ENCODE measurements at places on chromosomes 7 and 10.

DNA sequence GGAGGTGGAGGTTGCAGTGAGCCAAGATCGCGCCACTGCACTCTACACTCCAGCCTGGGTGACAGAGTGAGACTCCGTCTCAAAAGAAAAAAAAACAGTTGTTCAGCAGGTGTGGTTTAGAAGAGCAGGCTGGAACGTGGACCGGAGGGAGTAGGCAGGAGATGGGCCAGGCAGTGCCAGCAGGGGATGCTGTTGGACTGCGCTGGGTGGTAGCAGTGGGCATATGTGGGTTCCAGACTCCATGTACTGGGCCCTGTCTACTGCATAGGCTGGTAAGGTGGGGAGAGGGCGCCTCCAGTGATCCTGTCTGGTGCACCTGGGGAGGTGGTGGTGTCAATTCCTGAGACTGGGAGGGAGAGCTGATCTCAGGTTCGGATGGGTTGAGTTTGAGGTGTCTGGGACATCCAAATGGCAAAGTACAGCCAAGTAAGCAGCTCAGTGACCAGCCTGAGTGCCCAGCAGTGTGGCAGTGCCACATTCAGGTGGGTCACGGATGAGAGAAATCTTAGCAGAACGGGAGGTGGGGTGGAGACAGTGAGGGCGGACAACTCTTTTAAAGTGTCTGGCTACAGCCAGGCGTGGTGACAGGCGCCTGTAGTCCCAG is 25.9 kb downstream of the SFXN4 start:
- DNase-seq = peak; percentile 86

DNA sequence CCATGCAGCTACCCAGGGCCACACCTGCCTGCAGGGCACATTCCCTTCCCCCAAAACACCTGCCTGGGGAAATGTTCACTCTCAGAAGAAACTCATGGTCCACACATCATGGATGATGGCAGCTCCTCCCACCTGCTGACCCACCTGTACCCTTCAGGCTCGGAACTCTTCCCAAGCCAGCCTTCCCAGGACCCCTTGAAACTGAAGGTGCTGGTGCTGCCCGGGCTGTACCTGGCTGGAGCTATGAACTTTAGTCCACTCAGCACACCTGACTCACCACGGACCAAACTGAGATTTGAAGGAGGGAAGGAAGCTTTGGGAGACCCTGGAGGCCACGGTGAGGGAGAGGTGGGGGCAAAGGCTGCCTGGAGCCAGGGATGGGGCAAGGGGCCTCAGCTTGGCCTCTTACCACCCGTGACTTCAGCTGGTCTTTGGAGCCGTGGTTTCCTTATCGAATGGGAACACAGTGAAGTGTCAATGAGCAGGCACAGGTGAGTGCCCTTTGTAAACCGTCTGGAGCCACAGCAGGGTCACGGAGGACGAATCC is 30.1 kb upstream of the INPP5A start:
- no peak for DNase-seq

DNA sequence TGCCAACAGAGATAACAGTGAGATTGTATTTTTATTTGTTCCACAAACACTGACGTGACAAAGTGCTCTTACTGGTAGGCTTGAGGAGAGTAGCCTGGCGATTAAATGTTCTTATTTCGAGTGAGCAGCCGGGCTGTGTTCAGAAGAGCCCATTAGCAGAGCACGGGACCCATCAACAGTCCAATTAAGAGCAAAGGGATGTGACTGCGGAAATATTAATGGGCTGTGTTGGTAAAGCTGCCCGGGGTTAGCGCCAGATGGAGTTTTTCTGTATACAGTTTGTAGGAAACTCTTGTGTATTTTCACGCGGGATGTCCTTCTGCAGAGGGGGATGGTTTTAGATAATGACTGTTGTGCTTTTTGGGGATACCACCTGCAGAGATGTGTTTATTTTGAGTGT is 104.3 kb downstream of the KIAA1217 start:
- no peak for DNase-seq

DNA sequence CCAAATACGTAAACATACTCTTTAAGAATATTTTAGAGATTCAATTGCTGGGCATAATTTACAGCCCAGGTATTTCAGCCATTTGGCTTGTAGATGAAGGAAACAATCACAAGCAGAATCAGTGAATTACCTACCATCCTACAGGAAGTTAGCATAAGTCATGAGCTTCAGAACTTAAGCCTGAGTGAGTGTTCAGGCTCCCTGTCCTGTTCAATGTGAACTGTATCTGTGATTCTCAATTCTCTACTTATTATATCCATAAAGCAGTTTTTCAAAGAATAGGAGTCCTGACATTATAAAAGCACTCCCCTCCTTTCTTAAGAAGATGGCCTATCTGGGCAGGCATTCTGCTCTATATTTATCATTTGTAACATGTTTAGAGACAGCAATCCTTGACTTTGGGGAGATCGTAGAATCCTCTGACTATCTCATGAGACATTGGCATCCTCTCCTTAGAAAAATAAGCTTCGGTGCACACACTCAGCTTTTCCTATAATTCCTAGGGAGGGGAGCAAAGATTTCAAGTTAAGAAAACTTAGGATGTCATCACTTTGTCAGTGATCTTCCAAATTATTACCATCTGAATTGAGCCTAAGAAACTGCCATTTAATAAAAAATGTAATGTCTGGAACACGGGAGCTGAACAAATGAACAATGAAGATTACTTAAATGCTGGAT is 645.2 kb upstream of the IGFBP3 start:
- DNase-seq = no peak

DNA sequence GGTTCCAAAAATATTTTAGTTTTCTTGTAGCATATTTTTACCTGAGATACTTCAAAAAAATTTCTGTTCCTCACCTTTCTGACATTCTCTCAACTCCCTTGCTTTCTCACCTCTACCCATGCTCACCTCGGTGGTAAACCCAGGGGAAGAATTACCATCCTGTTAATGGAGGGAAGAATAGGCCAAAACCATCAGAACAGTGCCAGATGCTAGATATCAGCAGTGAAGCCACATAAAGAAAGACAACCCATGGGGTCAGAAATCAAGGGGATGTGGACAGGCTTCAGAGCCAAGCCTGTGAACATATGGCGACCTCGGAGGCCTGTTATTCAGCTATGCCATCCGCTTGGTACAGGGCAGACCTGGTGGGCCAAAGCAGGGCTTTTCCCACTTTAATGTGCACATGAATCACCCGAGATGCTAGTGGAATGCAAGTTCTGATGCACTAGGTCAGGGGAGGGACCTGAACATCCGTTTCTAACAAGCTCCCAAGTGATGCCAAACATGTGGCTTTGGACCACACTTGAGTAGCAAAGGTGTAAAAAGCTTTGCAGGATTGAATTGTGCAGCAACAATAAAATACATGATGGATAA is 125.5 kb downstream of the NPY start:
- DNase-seq = peak; percentile 53

GRCh38 chr7:139972029-139972428 is 90.7 kb downstream of the PARP12 start:
- DNase-seq = peak; percentile 72

GRCh38 chr7:6367701-6368211 is 80.0 kb downstream of the DAGLB start:
- DNase-seq = no peak

- DNase-seq = no peak
These were observed 143.2 kb downstream of the RNLS start for GRCh38 chr10:88439932-88440331.

DNA sequence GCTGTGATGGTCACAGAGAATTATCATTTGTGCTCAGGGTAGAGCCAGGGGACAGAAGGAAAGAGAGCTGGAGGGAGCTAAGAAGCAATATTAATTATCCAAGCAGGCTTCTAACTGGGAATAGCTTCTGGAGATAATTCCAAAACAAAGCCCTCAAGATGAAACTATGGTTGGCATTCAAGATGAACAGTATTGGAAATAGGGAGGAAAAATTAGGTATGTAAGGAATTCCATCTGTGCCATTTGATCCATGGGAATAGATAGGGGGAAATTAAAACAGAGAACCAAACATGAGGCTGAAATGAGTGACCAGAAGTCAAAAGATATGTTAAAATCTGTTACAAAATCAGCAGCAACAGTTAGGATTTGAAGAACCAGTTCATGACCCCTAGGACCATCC is 75.3 kb downstream of the NDUFB2 start:
- no peak for DNase-seq

DNA sequence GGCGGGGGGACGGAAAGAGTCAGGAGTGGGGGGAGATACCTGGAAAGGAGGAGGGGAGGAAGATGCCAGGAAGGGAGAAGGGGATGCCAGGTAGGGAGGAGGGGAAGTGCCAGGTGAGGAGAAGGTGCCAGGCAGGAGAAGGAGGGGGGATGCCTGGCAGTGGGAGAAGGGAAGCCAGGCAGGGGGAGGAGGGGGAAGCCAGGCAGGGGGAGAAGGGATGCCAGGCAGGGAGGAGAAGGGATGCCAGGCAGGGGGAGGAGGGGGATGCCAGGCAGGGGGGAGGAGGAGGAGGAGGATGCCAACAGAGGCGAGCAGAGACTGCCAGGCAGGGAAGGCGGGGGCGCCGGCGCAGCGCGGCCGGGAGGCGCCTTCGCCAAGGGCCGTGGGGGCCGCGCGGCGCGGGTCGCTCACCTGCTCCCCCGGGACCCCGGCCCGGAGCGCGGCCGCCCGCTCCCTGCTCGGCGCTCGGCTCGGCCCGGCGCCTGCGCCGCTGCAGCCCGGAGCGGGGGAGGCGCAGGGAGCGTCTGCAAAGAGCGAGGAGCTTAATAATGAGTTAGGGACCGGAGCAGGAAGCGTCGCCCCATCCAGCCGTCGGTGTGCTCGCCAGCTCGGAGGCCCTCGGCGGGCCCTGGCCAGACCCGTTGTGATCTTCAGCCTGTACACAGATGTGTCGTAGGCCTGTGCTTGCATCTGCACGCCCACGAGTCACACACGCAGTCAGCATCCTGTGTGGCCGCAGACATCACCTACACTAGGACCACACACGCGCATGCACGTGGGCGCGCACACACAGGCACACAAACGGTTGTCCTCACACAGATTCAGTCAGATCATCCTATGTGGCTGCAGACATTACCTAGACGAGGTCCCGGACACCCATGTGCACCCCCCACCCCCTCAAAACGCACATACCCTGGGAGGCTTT is 28.4 kb upstream of the SMARCD3 start:
- peak; percentile 86 for DNase-seq

DNA sequence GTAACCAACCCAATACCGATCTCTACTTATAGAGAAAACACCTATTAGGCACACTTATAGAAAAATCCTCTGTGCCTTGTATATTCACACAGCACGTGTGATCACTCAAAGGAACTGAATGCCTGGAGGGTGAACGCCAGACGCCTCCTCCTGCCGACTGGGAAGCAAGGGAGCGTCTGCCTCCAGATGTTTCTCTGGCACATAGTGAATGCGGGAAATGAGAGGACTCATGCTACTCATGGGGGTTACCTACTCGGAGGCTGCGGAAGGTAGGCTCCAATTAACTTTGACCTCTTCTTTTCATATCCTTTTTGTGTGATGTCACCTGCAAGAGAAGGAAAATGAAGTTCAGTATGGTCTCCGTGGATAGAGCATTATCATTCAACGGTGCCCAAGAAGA is 203.3 kb downstream of the DIP2C start:
- DNase-seq = peak; percentile 38

DNA sequence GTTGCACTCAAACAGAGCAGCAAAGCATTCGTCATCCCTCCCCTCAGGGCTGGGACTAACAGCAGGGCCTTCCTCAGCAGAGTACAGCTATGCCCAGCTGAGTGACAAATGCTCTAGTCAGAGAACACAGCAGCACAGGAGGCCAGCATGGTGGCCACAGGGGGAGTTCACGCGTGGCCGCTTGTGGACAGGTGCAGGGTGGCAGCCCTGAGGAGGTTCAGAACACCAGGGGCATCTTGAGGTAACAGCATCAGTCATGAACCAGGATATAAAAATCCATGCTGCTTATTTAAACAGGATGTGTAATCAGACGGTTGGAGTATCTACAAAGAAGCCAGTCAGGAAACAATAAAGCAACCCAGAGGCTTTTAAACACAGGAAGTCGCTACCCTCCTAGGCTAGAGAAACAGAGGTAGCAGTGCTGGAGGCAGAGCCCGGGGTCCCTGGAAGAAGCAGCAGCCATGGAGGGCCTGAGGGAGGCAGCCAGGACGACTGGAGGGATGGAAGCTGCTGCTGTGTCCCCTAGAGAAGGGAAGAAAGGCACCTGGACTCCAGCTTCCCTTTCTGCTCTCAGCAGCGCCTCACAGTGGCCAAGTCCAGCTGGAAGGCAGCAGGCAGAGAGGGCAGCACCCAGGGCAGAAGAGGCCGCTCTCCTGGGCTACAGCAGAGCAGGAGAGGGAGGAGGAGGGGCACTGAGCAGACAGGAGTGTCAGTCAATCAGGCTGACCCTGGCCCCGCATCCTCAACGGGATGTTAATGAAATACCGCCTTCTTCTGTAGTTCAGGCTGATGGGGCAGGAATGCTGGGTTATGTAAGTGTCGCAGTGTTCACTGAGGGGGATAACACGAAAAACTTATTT is 70.8 kb upstream of the UCN3 start:
- peak; percentile 99 for DNase-seq

DNA sequence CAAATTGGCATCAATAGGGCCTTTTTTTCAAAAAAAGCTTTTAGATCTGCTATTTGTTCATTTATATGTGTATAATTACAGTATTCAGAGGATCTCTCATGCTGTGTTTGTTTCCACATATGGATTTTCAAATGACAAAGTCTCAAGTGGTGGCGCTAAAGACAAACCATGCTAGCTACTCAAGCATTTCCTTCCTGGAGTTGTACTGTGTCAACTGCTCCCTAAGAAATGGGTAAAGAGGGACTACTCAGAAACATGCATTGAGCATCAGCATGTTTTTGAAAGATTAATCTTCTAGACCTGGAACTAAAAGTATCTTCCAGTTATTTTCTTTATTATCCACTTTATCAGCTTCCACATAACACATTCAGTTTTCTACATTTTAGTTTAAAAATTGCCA is 12.7 kb downstream of the CNTNAP2 start:
- DNase-seq = no peak

GRCh38 chr10:76946270-76946669 is 691.3 kb downstream of the KCNMA1 start:
- DNase-seq = no peak

GRCh38 chr10:93154531-93154930 is 80.8 kb downstream of the CYP26A1 start:
- no peak for DNase-seq

DNA sequence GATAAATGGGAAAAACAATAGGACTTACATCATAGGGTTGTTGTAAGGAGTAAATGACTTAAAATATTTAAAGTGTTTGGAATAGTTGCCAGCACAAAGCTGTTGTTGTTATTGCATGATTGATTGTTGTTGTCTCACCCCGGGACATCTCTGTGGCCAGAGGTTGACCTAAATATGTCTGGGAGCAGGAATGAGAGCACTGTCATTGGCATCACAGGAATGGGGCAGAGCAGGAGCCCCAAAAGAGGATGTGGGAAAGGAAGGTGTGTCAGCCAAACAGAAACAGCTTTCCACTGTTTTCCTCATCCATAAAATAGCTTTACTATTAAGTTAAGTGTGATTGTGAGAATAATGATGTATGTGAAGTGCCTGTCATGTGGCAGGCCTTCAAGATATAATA is 121.6 kb downstream of the TMEM168 start:
- DNase-seq = peak; percentile 57

DNA sequence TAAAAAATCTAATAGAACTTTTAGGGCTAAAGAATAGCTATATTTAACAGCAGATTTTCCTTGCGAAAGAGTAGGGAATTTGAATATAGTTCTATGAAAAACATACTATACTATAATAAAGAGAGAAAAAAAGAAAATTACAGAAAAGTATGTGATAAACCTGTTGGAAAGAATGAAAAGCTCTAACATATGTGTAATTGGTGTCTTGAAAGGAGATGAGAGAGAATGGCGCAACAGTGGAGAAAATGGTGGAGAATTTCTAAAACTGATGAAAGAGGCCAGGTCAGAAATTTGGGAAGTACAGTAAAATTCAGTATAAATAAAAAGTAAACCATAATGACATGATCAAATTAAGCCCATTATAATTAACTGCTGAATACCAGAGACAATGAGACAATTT is 20.8 kb upstream of the CACNA2D1 start:
- no peak for DNase-seq
